ENCODE measurements at places on chromosomes 7 and 10.

DNA sequence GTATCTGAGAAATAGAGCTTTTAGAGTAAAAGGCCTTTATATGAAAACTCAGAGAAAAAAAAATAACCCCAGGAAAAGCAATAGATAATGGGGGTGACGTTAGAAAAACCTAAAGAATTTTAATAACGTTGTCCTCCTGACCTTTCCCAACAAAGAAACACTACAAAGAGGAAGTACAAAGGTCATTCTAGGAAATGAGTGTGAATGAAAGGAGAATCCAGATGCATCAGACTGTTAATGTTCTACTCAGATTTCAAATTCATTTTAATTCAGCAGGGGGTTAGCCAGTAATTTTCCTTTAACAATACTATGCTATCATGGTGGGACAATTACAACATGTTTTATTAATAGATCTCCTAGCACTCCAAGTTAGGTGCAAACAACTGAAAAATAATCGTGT, 73.8 kb upstream of the CDK1 start:
- DNase-seq = no peak

GRCh38 chr10:103763374-103764202, 91.8 kb downstream of the SH3PXD2A start:
- peak; percentile 20 for DNase-seq

DNA sequence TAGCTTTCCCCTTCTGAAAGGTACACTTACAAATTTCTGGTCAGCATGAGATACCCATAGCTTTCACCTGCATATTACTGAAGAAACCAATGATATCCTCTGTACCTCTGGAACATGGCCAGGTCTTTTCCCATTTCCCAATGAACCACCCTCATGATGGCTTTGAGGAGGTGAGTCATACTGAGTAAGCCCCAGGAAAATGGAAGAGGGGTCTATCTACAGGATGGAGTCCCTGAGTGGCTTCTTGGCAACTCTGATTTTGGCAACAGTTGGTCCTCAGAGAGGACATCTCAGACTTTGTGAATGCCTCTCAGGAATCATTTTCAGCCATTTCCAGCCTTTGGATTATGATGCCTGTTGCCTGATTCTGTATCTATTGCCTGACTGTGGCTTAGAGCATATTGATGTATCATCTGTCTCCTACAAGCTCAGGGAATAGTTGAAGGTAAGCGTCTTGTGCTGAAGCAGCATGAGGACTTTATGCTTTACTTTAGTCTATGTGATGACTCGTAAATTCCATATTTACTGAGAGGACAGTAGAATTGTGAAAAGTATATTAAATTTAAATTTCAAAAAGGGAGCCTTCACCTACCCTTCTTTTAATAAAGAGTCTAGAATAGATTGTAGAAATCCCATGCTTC, 84.7 kb upstream of the DKK1 start:
- DNase-seq = no peak

GRCh38 chr7:99313204-99313573, 12.5 kb upstream of the ARPC1A start:
- no peak for DNase-seq

DNA sequence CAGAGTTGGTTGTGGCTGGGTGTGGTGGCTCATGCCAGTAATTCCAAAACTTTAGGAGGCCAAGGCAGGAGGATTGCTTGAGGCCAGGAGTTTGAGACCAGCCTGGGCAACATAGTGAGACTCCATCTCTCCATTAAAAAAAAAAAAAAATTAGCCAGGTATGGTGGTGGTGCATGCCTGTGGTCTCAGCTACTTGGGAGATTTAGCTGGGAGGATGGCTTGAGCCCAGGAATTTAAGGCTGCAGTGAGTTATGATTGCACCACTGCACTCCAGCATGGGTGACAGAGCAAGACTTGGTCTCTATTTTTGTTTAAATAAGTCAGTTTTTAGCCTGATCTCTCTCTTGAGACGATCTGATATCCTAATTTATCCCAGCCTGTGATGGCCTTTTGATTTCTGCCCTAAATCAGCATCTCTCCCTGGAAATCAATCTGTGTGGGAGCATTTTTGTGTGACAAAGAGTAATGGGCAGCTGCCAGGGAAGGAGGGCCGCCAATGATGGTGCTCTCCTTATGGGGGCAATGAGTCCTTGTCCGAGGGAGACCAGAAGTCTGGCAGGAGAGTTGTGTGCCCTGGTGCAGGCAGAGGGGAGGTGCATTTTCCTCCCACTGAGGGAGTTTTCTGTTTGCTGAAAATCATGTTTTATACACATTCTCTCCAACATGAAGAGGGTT, 111.0 kb downstream of the NRP1 start:
- no peak for DNase-seq

DNA sequence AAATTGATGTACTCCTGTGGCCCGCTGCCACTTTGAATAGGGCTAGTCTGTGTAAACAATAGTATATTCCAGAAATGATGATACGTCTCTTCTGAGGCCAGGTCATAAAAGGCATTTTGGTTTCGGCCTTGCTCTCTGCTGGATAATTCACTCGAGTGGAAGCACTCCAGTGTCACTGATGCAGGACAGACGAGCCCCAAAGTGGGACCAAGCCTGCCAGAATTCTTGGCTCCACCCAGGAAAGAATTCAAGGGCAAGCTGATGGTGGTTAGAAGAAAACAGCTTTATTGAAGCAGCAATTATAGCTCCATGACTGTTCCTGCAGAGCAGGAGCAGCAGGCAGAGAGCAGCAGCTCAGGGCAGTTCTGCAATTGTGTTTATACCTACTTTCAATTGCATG, 717.6 kb downstream of the GRM8 start:
- DNase-seq = no peak

- peak; percentile 25 for DNase-seq
Observed at GRCh38 chr10:89206402-89207180, 526 bp downstream of the CH25H start.

DNA sequence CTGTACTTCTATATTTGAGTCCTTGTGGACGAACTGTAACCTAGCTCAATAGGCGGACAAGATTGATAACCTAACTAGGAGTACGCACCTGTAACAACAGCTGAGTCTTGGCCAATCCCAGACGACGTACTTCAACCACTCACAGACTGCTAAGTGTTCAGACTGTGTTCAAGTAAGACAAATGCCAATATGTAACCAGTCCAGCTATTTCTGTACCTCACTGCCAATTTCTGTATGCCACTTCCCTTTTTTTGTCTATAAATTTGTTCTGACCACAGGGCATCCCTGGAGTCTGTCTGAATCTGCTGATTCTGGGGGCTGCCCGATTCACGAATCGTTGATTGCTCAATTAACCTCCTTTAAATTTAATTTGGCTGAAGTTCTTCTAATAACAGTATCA, 32.2 kb downstream of the HACD1 start:
- no peak for DNase-seq

GRCh38 chr10:64658528-64658927, 1137.3 kb downstream of the REEP3 start:
- DNase-seq = no peak

DNA sequence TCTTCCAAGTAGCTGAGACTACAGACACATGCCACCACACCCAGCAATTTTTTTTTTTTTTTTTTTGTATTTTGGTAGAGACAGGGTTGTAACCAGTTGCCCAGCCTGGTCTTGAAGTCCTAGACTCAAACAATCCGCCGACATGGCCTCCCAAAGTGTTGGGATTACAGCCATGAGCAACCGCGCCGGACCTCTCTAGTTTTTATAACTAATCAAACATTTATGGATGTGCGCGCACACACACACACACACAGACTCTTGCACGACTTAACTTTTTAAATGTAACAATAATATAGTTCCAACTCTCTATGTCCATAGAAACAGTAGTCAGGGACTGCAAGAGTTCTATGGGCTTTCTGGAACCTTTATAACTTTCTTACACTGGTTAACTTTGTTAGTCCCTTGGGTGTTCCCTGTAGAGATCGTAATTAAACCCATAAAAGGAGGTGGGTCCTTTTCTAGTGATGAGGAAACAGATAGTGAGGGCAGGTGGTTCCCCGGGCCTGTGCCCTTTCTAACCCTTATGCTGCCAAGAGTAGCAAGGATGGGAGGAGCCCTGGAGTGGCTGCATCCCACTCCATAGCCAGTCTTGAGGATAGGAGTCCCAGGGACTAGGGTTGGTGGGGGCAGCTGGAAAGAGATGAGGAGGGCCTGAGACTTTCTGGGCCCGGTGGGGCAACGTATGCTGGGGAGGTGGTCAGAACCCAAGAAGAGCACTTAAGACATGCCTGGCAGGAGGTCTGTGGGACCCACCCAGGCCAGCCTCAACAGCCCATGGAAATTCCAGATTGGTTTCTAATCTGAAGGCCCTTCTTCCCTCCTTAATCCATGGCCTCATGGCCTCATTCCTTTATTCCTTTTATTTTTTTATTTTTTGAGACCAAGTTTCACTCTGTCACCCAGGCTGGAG, 8.6 kb downstream of the MARVELD1 start:
- no peak for DNase-seq

- DNase-seq = no peak
Observed at GRCh38 chr7:98562871-98563495, 54.1 kb upstream of the NPTX2 start.

DNA sequence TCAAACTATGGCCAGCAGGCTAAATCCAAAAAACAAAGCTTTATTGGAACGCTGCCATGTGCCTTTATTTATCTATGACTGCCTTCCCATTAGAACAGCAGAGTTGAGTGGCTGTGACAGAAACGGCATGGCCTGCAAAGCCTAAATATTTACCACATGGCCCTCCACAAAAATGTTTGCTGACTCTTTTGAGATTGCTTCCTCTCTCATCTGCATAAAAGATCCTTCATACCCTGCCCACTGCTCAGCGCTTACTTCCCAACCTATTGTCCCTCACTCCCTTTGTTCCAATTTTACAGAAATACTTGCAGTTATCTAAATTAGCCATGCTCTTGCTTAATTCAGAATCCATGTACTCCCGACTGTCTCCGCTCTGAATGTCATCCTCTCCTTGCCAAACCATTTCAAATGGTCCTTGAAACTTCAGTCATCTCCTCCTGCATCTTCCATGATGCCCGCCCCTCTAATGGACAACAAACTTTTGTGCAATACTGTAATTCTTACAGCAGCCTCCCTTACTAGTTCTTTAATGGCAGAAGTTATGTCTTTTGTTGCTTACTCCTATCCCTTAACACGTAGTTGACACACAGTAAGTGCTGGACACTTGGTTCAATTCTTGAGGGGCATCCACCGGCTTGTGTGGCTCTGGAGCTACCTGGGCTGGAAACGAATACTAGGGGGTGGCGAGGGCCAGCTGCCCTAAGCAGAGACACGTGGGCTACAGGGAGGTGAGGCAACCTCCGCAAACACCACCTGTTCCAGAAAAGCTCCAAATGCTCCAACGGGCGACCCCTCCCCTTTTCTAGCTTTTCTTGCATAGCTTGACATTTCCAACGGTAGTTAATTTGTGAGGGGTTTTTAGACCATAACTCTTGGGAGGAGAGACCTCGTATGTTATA, 832 bp downstream of the XRCC2 start:
- peak; percentile 20 for DNase-seq

DNA sequence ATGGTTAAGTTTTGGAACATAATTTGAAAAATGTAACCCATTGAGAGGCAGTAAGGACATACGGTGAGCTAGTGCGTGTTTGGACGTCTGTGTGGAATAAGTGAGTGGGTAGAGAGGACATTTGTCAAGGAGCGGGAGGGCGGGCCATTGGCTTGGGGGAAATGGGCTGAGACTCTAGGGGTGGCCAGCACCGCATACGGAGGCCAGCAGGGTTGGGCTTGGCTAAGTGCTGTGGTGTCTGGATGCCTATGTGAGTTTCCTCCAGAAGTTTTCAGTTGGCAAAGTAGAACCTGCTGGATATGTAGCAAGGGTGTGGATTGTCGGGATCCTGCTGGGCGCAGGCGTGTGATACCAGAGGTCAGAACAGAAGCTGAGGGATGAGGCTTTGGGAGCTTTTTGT, 103.0 kb downstream of the TCF7L2 start:
- no peak for DNase-seq

DNA sequence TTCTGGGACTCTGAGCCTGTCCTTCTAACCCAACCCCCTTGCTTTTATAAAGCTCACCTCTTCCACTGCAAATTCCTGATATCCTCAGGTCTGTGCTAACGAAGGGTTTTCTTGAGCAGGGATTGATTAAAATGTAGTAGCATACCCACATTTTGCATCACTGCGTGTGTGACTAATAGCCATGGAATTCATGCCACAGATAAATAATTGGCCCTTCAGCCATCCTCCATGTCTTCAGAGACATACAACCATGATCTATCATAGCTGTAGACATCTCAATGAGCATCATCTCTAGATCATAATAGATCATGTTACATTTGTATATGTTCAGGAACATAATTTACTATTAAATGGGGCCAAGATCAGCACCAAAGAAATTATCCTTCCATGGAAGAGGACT, 990.3 kb downstream of the KCNMA1 start:
- DNase-seq = no peak

GRCh38 chr10:51786684-51787035, 87.3 kb upstream of the CSTF2T start:
- no peak for DNase-seq

GRCh38 chr10:58746474-58747185, 234.0 kb downstream of the BICC1 start:
- DNase-seq = no peak

GRCh38 chr7:37062560-37062859, 338.2 kb upstream of the AOAH start:
- DNase-seq = no peak

GRCh38 chr10:86823565-86823964, 67.1 kb downstream of the BMPR1A start:
- no peak for DNase-seq

DNA sequence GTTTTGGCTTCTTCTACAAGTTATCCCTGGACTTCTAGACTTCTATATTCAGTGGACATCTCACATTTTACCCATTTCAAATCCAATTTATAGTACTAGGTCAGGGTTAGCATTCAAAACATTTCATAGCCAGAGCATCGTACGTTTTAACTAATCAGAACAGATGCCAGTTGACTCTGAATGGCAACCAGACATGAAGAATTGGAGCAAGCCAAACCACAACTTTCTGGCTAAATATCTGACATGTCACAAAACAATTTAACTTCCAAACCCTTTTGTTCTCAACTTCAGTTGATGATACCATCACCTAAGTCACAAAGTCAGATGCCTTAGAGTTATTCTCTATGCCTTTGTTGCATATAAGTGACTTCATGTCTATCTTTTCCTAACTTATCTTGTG, 1105.7 kb downstream of the XPNPEP1 start:
- DNase-seq = no peak

GRCh38 chr7:23369100-23369499, 70.0 kb downstream of the MALSU1 start:
- DNase-seq = no peak

- no peak for DNase-seq
Observed at GRCh38 chr7:107043491-107043890, 1.0 kb upstream of the PRKAR2B start.

DNA sequence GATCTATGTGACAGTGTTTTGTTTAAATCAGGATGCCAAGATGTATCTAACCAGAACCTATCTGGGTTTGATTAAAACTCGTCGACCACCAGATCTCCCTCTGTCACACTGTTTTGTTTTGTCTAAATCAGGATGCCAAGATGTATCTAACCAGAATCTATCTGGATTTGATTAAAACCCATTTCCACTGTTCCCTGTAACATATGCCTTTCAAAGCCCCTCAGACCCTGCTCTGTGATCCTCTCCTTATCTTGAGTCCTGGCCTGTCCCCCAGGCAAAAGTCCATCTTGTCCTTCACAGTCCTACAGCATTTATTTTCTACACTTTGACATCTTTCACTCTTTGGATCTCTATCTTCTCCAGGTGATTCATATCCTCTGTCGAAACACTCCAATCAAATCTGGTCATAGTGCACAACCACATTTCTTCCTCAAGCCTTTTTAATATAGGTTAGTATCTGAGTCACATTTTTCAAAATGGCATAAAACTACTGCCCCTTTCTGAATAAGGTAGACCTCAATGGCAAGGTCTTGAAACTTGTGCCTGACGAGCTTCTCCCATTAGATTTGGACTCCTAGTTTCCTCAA, 32.5 kb downstream of the ERLIN1 start:
- no peak for DNase-seq

Data from activated naive CD8-positive, alpha-beta T cell treated with anti-CD3 and anti-CD28 coated beads, Interleukin-2, amount 50 U/mL, for 24 hours (primary cell).